ENCODE measurements at places on chromosomes 13 and 19.

DNA sequence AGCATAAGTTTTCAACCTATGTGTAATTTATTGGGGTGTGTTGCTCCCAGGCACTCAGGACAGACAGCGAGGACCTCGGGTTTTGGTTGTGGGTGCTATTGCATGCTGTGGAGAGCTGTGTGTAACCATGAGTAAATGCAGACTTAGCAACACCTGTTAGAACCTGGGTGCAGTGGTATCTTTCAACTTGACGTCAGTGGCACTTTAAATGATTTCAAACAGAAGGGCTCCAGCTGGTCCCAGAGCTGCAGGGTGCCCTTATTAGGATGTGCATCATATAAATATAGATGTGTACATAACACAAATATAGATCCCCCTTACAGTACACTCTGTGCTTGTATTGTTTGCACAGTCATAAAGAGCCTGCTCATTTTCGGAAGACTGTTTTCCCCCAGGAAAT lies 228.3 kb upstream of the IRS2 start:
- DNase-seq: no peak

DNA sequence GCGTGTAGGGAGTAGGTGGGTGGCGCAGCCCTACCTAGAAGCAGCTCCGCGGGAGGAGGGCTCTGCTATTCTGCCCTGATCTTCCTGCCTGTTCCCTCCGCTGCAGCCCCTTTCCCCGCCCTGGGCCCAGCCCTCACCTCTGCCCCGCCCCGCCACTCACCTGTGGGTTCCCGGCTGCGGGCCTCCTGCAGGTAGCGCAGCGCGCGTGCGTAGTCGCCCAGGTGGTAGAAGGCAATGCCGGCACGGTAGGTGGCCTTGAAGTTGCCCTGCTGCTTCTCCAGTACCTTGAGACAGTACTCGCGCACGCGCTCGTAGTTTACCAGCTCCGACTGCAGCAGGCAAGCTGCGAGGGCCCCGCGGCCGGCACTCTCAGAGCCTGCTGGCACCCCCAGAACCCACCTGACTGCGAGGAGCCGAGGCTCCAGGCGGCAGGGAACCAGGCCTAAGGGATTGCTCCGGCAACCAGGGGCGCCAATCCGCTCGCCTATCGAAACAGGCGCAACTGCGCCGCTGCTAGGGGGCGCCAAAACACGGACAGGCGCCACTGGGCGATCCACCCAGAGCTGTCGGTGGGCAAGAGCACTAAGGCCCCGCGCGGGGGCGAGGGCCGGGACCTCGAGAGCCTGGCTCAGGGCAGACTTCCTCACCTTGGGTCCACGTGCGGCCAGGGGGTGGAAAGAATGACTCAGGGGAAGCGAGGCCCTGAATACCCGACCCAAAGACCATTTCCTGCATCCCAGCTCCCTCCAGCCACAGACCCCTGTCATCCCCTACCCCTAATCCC lies 965 bp downstream of the TTC9B start:
- DNase-seq: peak; percentile 74

- DNase-seq: no peak
These were observed 2.7 kb downstream of the SPACA6 start for GRCh38 chr19:51695702-51696315.

GRCh38 chr13:102441085-102441484 lies 39.2 kb upstream of the FGF14 start:
- no peak for DNase-seq

DNA sequence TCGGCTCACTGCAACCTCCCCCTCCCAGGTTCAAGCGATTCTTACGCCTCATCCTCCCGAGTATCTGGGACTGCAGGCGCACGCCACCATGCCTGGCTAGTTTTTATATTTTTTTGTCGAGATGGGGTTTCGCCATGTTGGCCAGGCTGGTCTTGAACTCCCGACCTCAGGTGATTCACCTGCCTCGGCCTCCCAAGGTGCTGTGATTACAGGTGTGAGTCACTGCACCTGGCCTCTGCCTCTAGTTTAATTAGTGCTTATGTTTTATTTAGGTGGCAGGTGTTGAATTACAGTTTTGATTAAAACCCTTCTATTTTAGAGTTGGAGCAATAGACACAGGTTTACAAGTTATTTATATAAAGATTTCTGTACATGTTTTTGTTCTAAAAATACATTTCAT lies 42.8 kb downstream of the ATP11A start:
- no peak for DNase-seq

DNA sequence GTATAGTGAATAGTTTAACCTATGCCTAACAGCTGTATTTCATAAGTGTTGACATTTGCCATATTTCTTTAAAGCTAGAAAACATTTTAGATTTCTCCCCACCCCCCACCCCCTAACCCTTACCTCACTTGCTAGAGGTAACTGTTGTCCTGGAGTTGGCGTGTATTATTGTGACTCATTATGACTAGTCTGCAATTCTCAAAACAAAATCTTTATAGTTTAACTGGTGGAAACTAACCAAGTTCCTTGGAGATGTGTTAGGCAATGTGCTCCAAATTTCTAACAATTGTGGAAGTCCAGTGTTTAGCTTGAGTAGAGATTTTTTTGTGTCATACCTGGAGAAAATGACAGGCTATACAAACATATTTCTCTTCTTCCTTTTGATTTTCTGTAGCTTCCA lies 38.0 kb downstream of the KCTD4 start:
- no peak for DNase-seq

- DNase-seq: no peak
These were observed 139.8 kb downstream of the SLITRK5 start for GRCh38 chr13:87810920-87811344.

DNA sequence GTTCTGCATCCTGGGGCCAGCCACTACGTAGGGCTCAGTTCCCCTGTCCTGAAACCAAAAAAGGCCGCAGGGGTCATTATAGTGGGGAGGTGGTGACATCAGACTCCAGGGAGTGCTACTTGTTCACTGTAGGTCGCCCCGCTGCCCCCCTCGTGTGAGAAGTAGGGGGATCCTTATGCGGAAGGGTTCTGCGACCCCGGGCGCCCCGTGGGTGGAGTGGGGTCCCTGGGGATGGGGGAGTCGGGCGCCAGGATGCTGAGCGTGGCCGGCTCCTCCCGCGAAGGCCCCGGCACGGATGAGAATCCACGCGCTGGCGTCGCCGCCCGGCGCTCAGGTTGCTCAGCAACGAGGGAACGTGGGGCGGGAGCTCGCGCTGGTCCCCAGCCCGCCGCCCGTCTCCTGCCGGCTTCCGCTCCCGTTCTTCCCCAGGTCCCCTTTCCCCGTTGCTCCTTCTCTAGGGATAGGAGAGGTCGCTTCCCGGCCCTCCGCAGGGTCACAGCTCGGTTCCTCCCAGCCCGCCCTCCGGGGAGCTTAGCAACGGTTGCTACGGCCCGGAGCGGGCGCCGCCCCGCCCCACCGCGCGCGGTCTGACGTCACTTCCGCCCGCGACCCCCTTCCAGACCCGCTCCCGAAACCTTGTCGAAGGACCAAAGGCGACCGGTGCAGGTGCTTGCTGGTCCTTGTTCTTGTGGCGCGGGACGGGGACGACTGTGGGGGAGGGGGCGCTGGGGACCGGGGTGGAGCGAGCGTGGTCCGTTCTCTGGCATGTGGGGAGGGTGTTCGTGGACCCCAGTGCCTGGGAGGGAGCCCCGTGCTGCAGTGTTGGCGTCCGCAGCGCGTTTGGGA lies at the start of gene NAT14:
Gene NAT14, plus strand, starts transcription at position 596 of the 846 bp plus-strand sequence. CDS start 521 bp downstream, outside the sequence.
- DNase-seq: peak; percentile 74

DNA sequence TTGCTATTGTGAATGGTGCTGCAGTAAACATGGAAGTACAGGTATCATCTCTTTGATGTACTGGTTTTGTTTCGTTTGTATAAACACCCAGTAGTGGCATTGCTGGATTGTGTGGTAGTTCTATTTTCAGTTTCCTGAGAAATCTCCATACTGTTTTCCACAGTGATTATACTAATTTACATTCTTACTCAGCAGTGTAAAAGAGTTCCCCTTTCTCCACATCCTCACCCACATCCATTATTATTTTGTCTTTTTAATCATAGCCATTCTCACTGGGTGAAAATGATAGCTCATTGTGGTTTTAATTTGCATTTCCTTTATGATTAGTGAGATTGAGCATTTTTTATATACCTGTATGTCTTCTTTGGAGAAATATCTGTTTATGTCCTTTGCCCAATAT lies 62.3 kb upstream of the PARP4 start:
- no peak for DNase-seq

DNA sequence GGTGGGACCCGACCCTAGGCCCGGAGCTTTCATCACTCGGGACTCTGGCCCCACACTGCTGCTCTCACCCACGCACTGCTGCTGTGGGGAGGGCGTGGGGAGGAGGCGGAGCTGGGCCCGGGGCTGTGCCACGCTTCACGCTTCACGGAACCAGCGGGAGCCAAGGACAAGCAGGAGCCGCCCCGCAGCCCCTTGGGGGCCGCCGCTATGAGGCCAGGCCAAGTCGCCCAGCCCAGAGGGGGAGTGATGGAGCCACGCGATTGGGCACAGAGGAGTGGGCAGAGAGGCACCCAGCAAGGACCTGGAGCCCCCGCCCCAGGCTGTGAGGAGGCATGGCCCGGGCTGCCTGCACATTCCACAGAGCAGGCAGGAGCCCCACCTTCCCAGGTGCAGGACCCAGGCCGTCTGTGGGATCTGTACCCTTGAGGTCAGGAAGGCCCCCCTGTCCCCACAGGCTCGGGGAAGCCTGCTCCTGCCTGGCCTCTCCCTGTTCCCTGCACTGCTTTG lies 10.2 kb upstream of the SUPT20H start:
- DNase-seq: no peak

DNA sequence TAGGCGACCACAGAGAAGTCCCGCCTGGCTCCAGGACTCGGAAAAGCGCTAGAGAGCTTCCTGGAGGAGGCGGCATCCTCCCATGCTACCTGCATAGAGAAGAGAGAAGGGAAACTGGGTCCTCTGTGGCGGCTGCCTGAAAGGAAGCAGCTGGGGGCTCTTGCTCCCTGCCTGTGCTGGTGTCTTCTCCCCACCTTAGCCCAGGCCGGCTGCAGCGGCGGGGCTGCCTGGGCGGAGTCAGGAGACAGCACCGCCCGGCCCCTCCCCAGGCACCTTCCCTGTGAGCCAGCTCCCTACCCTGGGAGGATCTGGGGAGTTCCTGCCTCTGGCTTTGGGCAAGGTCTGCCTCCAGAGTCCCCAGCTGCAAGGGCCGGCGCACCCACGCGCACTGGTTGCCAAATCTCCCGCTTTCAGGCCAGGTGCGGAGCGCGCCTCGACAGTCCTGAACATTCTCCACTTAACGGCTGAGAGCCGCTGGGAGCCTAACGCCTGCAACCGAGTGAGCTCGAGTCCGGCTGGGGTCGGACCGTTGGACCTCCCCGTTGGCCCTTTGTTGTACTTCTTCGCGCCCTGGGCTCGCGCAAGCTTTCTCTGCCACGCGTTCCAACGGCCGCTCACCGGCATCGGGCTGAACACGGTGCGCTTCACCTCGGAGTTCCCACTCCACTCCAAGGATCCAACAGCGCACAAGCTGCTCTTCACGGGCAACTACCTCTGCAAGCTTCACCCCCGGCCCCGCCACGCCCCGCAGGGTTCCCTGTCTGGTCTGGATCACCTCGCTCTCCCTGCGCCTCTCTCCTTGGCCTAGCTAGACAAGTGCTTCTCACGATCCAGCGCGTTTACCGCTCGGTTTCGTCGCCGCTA lies 21.8 kb upstream of the ZNF30 start:
- no peak for DNase-seq

- DNase-seq: no peak
These were observed 3.0 kb downstream of the DZIP1 start for GRCh38 chr13:95641291-95642027.

DNA sequence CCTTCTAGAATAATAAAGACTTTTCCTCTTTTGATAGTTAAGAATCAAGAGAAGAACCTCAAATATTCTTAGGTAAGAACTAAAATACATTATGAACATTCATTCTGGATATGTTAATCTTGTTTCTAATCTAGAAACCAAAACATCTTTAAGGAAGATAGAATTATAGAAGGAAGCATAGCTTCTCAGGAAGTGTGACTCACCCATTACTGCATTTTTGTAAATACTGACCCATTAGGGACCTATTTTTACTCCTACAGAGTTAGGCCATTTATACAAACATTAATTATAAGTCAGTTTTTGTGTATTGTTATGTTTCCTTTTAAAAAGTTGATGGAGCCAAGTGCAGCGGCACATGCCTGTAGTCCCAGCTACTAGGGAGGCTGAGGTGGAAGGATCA lies 147.1 kb downstream of the NUFIP1 start:
- DNase-seq: no peak

DNA sequence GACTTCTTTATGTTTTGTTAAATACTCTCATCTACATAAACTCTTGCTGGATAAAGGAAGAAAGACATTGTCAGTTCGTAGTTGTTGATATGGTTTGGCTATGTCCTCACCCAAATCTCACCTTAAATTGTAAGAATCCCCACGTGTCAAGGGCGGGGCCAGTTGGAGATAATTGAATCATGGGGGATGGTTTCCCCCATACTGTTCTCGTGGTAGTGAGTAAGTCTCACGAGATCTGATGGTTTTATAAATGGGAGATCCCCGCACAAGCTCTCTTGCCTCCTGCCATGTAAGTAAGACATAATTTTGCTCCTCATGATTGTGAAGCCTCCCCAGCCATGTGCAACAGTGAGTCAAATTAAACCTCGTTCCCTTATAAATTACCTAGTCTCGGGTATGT lies 3.6 kb downstream of the ADGRE1 start:
- no peak for DNase-seq

DNA sequence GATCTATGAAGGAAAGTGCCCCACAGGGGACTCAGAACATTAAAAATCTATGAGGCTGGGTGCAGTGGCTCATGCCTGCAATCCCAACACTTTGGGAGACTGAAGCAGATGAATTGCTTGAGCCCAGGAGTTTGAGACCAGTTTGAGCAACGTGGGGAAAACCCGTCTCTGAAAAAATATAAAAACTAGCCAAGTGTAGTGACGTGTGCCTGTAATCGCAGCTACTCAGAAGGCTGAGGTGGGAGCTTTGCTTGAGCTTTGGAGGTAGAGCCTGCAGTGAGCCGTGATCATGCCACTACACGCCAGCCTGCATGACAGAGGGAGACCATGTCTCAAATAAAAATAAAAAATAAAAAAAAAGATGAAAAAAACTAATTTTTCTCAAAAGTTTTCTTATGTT lies 1070.6 kb downstream of the PCDH9 start:
- DNase-seq: no peak

- no peak for DNase-seq
These were observed 1.3 kb upstream of the FFAR1 start for GRCh38 chr19:35346193-35347052.

- no peak for DNase-seq
These were observed 4.0 kb downstream of the ZNF565 start for GRCh38 chr19:36210497-36210896.

- no peak for DNase-seq
These were observed 270.4 kb downstream of the ENOX1 start for GRCh38 chr13:43516401-43516833.
